Ammon's horn (tissue), 1 donor: ENCODE measurements at places on chromosomes 12 and 14.

GRCh38 chr14:89451229-89451628 is 34.2 kb upstream of the FOXN3 start:
- DNase-seq = no peak

- no peak for DNase-seq
These were observed 129.6 kb downstream of the NCOR2 start for GRCh38 chr12:124437617-124438436.

GRCh38 chr12:105083031-105083430 is 1.2 kb downstream of the ALDH1L2 start:
- peak; percentile 5 for DNase-seq

DNA sequence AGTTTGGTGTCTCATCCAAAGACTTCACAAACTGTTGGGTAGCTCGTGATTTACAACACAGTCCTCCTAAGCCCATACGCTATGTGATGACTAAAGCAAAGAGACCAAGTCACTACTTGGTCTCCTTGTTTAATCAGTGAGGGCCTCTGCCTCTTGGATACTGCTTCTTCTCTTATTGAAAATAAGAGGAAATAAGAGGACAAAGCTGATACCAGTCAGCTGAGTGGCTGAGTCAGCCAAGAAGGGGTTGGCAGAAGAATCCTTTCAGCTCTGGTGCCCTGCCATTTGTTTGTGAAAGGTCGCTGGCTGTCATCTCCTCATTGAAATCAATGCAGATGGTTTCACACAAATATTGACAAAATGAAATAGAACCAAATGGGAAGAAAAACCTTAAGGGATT is 67.5 kb upstream of the SLC35F4 start:
- peak; percentile 6 for DNase-seq

GRCh38 chr14:44449680-44450079 is 57.4 kb downstream of the FSCB start:
- DNase-seq = no peak

- DNase-seq = no peak
These were observed 21.6 kb upstream of the TMEM229B start for GRCh38 chr14:67510121-67510520.

DNA sequence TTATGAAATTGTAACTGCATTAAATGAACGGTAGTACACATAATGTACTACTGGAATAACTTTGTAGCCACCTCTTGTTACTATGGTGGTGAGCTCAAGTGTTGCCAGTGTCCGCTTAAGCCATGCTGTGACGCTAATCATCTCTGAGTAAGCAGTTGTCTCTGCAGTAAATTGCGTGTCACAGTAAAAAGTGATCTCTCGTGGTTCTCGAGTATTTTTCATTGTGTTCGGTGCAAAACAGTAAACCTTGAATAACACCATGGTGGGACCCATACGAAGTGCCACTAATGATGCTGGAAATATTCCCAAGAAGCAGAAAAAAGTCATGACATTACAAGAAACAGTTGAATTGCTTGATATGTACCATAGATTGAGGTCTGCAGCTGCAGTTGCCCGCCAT is 524.8 kb downstream of the SOX5 start:
- no peak for DNase-seq

- no peak for DNase-seq
These were observed 53.9 kb upstream of the ATP2A2 start for GRCh38 chr12:110227138-110227537.
